NCI-H1105 treated with DMSO at 0.1 percent for 48 hours (cell line): ENCODE measurements at places on chromosomes 3 and 15.

DNA sequence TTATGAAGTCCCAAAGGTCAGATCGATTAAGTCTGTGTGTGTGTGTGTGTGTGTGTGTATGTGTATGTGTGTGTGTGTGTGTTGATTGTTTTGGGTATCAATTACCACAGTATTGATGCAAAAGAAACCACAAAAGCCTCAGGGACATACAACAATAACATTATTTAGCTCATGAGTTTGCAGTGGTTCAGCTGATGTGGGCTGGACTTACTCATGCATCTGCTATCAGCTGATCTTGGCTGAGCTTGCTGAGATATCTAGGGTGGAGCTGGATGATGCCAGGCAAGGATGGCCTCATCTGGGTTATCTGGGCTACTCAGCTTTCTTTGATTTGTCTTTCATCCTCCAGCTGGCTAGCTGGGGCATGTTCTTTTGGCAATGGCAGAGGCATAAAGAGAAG, 82.4 kb upstream of the PRR23C start:
- no peak for DNase-seq

- no peak for DNase-seq
Measured at GRCh38 chr3:68306571-68306970, 625.8 kb downstream of the TAFA4 start.

- DNase-seq, result no peak
Measured at GRCh38 chr15:63114465-63114864, 7.2 kb upstream of the LACTB start.

- no peak for DNase-seq
Measured at GRCh38 chr3:152151216-152151876, 117.4 kb upstream of the MBNL1 start.

GRCh38 chr3:44420676-44421075, 56.8 kb downstream of the ZNF445 start:
- no peak for DNase-seq

GRCh38 chr3:137099364-137100219, 141.8 kb downstream of the IL20RB start:
- DNase-seq, result no peak

DNA sequence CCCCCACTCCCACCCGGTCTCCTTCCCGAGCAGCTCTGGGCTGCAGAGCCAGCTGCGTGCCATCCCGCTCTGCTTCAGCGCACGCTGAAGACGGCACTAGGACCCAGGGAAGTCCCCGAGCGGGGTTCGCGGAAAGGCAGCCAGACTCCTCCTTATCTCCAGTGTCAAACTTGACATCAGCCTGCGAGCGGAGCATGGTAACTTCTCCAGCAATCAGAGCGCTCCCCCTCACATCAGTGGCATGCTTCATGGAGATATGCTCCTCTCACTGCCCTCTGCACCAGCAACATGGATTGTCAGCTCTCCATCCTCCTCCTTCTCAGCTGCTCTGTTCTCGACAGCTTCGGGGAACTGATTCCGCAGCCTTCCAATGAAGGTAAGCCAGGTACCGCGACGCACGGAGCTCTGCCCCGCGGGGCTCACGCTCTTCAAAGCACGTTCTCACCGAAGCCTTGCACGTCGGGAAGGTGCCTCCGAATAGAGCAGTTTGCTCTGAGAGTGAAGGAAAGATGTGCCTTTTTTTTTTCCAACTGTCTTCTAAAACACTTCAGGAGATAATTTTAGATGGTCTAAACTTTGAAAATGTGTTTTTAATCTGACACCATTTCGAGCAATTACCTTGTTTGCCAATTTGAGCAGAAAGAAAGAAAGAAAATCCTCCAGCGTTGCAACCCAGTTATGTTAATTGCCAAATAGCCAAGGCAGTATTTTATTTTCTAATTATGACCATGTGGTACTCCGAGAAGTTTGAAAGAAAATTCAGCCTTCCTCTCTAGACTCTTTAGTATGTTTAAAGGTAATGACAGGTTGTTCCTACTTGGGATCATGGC, at the start of gene EPHA3:
Gene EPHA3, plus strand, starts transcription at position 161 of the 830 bp plus-strand sequence. Its CDS starts 128 bp downstream, at position 289.
- peak; percentile 88 for DNase-seq

- no peak for DNase-seq
Measured at GRCh38 chr15:89531796-89532537, 35.6 kb upstream of the RHCG start.

DNA sequence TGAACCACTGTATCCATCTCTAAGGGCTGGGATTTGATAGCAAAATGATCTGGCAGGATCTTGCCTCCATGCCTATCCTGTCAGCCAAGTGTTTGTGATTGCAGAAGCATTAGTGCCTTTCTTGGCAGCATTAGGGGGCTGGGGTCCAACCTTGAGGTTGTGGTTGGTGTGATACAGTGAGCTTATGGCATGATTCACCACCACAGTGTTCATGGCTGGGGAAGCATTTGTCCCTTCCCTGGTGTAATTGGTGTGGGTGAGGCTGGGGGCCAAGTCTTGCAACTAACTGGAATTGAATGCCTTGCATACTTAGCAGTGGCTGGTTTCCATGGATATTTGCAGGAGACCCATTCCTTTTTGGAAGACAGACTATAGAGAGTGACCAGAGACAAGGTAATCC, 271.0 kb upstream of the TBL1XR1 start:
- DNase-seq, result no peak

DNA sequence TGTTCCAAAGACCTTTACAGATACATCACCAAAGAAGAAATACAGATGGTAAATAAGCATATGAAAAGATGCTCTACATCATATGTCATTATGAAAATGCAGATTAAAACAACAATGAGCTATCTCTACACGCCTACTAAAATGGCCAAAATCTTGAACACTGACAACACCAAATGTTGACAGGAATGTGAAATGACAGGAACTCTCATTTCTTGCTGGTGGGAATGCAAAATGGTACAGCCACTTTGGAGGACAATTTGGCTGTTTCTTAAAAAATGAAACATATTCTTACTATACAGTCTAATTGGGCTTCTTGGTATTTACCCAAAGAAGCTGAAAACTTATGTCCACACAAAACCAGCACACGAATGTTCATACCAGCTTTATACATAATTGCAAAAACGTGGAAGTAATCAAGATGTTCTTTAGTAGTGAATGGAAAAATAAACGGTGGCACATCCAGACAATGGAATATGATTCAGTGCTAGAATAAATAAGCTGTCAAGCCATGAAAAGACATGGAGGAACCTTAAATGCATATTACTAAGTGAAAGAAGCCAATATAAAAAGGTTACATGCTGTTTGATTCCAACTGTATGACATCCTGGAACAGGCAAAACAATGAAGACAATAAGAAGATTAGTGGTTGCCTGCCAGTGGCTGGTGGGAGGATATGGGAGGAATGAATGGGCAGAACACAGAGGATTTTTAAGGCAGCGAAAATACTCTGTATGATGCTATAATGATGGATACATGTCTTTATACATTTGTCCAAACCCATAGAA, 81.3 kb upstream of the NEDD4 start:
- DNase-seq, result no peak

- DNase-seq, result no peak
Measured at GRCh38 chr3:79491029-79491641, 276.7 kb downstream of the ROBO1 start.
